Activated CD4-positive, alpha-beta T cell treated with anti-CD3 and anti-CD28 coated beads, Interleukin-2, amount 10 ng/mL, durations not matched to agents 7 days and 5 days (primary cell): ENCODE measurements at places on chromosomes 12 and 14. TPM values are rescaled to one million over a fixed set of nuclear protein-coding genes. Genes with fewer than 3 reads are reported as not detected.

DNA sequence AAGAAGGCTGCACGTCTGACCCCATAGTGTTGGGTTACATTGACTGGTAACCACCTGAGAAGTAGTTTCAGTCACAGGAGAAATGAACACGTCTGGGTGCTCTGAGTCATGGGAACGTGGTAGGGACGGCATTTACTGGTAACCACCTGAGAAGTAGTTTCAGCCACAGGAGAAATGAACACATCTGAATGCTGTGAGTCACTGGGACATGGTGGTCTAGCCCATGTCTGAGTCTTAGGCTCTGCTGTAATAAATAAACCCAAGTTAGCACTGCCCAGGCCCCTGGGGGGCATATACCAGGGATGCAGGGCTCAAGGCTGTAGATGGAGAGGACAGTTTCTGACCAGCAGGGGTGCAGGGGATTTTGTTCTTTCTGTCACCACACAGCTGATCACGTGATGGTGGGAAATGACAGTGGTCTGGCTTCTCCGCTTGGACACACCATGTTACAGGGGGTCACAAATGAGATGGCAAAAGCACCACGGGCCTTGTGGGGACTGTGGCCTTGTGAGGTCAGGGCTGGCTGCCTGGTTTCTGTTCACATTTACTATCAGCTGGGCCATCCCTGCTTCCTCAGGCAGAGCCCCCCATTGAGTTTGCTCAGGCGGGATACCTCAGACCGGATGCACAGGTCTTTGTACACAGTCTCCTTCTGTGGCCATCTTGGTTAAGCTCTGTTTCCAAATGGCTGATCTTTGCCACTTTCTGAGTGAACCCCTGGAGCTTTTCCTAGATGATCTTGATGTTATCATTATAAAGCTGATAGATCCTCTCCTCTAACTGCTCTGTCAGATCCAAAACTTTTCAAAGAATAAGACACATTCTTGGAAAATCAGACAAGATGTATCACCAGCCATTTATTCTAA lies 9.8 kb upstream of the C12orf42 start:
- DNase-seq, result peak; percentile 7

DNA sequence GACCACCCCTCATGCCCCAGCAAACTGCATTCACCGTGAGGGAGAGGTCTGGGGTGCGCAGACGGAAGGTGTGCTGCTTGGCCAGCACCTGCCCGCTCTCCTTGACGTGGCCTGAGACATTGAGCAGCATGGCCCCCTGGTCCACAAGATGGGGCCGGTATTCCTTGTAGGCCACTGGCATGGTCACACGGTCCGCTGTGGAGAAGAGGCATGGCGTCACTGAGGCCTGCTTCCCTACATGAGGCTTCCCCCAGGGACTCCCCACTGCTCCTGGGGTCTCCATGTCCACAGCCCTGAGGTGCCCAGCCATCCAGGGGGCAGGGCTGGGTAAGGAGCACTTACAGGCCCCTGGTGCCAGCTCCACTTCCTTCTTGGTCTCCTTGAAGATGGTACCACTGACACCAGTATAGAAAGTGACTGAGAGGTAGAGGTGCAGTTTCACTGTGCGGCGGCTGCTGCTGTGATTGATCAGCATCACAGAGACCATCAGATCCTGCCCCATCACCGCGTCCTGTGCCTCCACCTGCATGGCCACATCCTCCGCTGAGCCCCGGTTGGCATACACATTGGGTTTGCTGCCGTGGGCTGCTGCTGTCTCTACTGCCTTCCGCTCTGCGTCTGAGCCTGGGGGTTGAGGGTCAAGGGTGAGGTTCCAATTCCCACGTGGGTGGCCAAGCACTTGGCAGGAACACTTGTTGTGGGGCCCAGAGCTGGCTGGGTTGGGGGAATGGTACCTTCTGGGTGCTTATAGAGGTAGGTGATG lies 8.2 kb downstream of the TGM1 start:
- no peak for DNase-seq

DNA sequence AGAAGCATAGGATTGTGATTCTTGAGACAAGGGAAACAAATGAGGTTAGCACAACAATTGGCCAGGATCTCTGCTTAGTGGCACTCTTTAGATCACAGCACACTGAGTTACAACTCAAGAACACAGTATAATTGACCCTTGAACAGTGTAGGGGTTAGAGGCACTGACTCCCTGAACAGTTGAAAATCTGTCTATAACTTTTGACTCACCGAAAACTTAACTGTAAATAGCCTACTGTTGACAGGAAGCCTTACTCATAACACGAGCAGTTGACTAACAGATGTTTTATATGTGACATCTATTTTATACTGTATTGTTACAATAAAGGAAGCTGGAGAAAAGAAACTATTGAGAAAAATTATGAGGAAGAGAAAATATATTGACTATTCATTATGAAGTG lies 296.1 kb downstream of the RERGL start:
- DNase-seq, result no peak

DNA sequence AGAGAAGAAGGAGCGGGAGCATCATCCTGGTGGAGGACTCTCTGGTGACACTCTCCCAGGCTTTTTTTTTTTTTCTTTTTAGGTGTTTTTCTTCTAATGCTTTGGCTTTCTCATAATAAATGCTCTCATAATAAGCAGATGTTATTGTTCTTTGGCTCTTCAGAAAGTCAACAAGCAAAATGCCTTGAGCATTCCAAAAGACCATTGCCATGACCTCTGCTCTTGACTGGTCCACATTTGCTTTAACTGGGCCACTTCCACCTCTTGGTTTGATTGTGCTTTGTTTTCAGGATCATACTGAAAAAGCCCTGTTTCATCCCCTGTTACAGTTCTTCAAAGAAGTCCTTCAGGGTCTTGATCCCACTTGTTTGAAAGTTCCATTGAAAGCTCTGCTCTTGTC lies 36.9 kb downstream of the CRACR2A start:
- DNase-seq, result no peak

DNA sequence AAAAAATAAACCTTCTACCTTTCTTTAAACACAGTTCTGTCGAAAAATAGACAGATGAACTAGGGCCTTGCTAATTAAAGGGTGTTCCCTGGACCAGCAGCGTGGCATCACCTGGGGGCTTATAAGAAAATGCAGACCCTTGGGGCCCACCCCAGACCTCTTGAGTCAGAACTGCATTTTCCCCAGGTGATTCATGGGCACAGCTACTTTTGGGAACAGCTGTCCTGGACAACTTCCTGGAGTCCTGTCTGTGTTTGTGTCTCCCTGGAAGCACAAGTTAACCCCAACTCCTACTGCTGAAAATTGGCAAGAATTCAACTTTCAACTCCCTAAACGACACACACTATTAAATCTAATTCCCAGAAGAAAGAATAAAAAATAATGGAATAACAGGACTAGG lies 17.8 kb downstream of the FBLN5 start:
- no peak for DNase-seq

DNA sequence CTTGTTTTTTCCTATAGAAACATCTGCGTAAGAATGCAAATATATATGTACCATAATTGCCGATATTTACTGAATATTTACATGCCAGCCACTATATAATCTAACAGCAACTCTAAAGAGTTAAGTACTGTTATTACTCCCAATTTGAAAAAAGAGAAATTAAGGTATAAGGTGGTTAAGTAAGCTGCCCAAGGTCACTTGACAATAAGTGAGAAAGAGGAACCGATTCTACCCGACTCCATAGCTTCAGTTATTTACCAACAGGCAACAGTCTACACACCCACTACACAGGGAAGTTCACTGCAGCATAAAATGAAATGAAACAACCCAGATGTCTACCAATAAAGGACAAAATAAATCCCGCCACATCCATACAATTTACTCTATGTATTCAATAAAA lies 1.1 kb downstream of the MIS18BP1 start:
- DNase-seq, result peak; percentile 15

- DNase-seq, result no peak
Measured at GRCh38 chr12:18578191-18578590, 159.6 kb downstream of the PLCZ1 start.

- no peak for DNase-seq
Measured at GRCh38 chr12:89138048-89138852, 214.1 kb downstream of the DUSP6 start.

- no peak for DNase-seq
Measured at GRCh38 chr12:561908-562593, 101.2 kb downstream of the NINJ2 start.

- DNase-seq, result peak; percentile 81
Measured at GRCh38 chr14:99415496-99416281, 65.0 kb downstream of the SETD3 start.

- no peak for DNase-seq
Measured at GRCh38 chr12:123071857-123072256, 79.0 kb downstream of the PITPNM2 start.

DNA sequence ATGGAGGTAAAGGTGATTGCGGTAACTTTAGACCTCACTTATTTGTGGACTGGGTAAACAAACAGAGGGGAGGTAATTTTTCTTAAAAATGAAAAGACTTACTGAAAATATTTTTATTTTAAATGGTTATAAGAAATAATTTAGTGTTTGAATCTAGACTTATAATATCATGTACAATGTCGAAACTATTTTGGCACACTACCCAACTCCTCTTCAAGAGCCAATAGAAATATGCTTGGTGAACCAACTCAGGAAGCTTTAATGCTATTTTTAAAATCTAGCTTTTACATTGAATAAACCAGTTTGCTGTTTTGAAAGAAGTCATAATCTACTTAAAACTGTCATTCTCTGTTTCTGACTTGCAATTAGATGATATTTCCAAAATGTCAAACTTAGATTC lies 175.8 kb upstream of the NPAS3 start:
- no peak for DNase-seq

DNA sequence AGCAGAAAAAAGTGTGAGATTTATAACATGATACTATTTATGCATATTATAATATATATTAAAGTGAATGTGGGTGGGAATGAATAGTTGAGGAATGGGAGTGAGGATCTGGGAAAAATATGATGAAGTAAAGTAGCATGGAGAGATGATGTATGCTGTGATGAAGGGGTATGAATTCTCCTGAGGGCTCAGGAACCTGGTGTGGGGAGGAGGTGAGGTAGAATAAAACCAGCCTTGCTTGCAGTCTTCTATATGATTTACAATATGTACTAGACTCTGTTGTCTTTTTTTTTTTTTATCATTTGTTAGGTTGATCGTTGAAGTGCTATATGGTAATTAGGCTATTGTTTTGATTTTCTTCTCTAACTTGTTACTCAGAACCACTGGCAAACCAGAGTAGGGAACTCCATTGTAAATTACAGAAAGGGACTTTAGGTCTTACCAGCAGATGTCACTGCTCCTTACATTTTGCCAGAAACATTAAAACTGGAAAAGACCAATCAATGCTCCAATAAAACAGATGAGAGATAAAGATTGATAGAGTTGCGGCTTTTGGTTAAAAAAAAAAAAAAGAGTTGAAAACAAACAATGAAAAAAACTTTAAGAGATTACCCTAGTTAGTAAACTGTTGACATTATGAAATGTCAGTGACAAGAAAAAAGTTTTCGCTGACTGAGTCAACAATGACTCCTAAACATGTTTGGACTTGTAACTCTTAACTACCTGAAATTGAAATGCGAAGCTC lies 39.9 kb downstream of the ATL1 start:
- DNase-seq, result peak; percentile 12

GRCh38 chr14:100866666-100867630 lies 36.6 kb downstream of the RTL1 start:
- DNase-seq, result no peak

DNA sequence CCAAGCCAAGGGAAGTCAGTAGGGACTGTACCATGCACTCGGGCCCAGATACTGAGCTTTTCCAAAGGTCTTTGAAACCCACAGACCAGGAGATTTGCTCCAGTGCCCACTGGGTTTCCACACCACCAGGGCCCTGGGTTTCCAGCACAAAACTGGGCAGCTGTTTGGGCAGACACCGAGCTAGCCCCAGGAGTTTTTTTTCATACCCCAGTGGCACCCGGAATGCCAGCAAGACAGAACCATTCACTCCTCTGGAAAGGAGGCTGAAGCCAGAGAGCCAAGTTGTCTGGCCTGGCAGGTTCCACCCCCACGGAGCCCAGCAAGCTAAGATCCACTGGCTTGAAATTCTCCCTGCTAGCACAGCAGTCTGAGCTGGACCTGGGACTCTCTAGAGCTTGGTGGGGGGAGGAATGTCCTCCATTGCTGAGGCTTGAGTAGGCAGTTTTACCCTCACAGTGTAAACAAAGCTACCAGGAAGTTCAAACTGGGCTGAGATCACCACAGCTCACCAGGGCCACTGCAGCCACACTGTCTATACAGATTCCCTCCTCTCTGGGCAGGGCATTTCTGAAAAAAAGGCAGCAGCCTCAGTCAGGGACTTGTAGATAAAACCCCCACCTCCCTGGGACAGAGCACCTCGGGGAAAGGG lies 793.7 kb downstream of the RPS29 start:
- DNase-seq, result no peak

DNA sequence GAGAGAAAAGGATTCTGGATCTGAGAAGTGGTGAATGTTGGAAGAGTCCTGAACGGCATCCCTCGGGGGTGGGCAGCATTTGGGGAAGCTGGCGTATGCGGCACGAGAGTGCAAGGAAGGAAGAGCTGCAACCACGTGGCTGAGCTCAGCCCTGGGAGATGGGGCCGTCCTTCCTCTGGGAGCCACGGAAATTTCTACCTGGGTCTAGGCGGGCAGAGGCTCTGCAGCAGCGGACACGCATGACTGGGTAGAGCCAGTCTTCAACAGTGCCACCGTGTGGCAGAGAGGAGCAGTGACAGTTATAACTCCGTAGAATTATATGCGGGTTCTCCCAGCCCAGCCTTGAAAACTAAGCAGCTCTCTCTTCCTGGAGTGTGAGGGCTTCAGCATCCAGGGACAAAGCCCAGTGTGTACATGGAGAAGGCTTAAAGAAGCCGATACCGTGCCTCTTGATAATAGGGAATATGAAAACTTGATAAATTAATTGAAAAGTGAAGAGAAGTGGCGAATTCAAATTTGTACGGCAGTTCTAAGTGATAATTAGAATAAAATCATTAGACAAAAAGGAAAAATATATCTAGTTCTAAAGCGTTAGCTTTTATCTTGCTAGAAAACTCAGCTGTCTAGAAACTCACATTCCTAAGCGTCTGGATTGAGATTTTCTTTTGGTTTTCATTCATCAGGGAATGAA lies 82.9 kb upstream of the STXBP6 start:
- DNase-seq, result peak; percentile 52

GRCh38 chr12:3038926-3039510 lies 38.2 kb upstream of the TSPAN9 start:
- DNase-seq, result no peak

- no peak for DNase-seq
Measured at GRCh38 chr12:122757568-122757967, 4.9 kb downstream of the DENR start.

- DNase-seq, result no peak
Measured at GRCh38 chr12:57993834-57994233, 52.5 kb downstream of the ATP23 start.

DNA sequence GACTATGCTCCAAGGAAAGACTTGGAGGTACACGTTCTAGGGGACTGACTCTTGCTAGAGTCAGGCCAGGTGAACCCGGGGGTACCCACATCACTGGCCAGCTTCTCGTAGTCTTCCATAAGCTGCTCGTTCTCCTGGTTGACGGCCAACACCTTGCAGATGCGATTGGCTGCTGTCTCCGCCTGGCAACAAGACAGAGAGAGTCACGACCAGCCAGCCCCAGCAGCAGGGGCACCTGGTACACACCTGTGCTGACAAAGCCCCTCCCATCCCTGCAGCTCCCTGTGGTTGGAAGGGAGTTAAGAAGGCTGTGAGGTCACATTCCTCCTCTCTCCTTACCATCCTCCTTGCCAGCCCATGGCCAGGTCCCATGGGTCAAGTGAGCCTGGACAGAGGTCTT lies 85.5 kb downstream of the ACTN1 start:
- no peak for DNase-seq

The SARNP gene
- 87.5 TPM for total RNA-seq

The DEGS2 gene
- total RNA-seq, result 0.15 TPM

The CCDC38 gene
- total RNA-seq, result not detected

The DIO2 gene
- total RNA-seq, result not detected

The PRKD1 gene
- total RNA-seq, result not detected

The NID2 gene
- 0.33 TPM for total RNA-seq

The CYP27B1 gene
- total RNA-seq, result 2.3 TPM
